Brain (organoid and tissue), 16 donors: ENCODE measurements at places on chromosomes 5 and 9.

- DNase-seq: no peak
Observed at GRCh38 chr9:20658677-20659473, 25.2 kb upstream of the FOCAD start.

GRCh38 chr5:109884676-109885075 lies 194.9 kb downstream of the MAN2A1 start:
- DNase-seq: no peak

GRCh38 chr9:137902646-137903045 lies 25.1 kb downstream of the CACNA1B start:
- DNase-seq: no peak

DNA sequence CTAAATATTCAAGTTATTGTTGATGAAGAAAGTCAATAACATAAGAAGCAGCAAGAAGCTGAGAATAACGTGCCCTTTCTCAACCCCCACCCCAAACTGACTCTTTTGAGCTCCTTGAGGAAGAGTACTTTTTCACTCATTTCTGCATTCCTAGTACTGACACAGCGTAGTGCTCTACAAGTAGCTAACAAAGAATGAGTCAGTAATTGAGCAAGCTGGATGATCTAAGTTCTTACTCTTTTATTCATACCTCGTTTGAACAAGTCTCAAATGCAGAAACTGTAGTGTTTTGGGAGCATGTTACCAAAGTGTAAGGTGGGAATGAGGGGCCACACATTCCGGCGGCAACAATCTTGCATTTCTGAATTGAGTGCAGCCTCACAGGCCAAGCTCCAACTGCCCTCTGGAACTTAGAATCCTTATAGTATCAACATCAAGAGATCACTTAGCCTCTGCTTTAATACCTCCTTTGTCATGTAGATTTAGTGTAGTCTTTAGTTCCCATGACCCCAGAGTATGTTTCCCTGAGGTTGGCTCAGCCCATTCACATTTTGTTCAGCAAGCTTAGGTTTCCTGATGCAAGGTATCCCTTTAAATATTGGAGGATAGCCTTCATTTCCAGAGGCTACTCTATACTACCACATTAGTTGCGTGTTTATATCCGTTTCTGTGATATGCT lies 152.0 kb downstream of the PRR16 start:
- DNase-seq: no peak

- peak; percentile 83 for DNase-seq
Observed at GRCh38 chr5:138289296-138289695, 14.9 kb upstream of the GFRA3 start.

GRCh38 chr9:128321879-128322403 lies 306 bp downstream of the TRUB2 start:
- DNase-seq: no peak

GRCh38 chr9:126698756-126699155 lies 85.0 kb downstream of the LMX1B start:
- DNase-seq: no peak

- DNase-seq: peak; percentile 29
Observed at GRCh38 chr9:84136119-84136868, 155.7 kb downstream of the RMI1 start.

DNA sequence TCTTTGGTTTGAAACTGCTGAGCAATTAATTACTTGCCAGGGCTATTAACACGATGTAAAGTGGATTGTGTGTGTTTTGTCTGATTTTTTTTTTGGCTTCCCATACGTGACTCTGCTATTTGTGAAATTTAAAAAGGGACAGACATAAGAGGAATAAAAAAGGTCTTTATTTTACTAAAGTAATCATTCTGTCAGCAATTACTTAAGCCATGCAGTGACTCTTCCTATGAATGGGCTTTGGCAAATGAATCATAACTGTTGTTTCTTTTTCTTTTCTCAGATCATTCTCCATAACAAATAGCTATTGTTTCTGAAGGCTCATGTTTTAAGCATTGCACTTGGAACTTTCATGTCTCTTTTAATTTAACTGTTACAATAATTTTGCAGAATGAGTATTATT lies 461.3 kb upstream of the RORB start:
- peak; percentile 3 for DNase-seq

GRCh38 chr5:173727839-173728778 lies 111.7 kb upstream of the BOD1 start:
- DNase-seq: no peak

DNA sequence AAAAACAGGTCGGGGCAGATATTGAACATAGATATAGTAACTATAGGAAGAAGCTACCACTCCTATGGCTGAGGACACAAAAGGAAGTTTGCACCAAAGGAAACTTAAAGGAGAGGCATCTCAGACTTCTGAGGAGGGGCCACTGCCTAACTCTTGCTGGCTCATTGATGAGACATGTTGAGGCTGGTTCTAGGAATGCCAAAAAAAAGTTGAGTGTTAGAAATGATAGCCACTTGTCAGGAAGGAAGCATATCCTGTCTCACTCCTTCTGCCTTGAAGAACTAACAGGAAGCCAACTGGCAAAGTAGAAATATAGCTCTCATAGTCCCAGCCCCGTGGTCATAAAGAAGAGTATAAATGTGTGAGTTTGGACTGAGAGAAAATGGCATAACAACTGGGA lies 23.3 kb upstream of the STOM start:
- DNase-seq: peak; percentile 54
